ENCODE measurements at places on chromosomes 7 and 10.
A peak's percentile ranks its signal among the peaks of the same experiment; 100 is the strongest.

- peak; percentile 10 for DNase-seq
Measured at GRCh38 chr10:31926765-31927564, 1.7 kb downstream of the ARHGAP12 start.

GRCh38 chr7:132148876-132149275 is 427.4 kb downstream of the PLXNA4 start:
- no peak for DNase-seq

DNA sequence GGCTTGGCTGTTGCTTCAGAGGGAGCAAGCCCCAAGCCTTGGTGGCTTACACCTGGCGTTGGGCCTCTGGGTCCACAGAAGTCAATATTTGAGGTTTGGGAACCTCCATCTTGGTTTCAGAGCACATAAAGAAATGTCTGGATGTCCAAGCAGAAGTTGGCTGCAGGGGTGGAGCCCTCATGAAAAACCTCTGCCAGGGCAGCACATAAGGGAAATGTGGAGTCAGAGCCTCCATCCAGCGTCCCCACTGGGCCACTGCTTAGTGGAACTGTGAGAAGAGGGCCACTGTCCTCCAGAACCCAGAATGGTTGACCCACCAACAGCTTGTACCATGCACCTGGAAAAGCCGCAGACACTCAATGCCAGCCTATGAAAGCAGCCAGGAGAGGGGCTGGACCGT is 573.5 kb upstream of the ZWINT start:
- DNase-seq, result no peak

- DNase-seq, result no peak
Measured at GRCh38 chr7:40371806-40372440, 237.1 kb downstream of the SUGCT start.

DNA sequence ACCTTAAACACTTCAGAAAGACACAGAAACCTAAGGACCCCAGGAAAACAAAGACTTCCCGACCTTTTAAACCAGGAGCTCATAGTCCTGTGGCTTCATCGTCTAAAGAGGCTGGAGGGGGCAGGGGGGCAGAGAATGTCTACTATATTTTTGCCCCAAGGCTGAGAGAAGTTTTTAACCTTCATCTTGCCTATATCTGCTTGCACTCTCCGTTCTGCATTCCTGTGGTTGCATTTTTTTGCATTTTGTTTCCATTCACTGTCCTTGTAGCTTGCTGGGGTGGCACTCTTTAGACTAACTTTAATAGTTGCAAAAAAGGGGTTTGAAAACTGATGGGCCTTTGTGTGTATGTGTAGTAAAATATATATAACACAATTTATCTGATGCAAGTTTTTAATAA is 23.7 kb downstream of the PRKAR2B start:
- no peak for DNase-seq

Measured in activated CD4-positive, alpha-beta T cell treated with anti-CD3 and anti-CD28 coated beads, Interleukin-2, amount 50 U/mL, for 48 hours (primary cell).